ENCODE measurements at places on chromosomes 3 and 15. TPM values are rescaled to one million over a fixed set of nuclear protein-coding genes. Genes with fewer than 3 reads are reported as not detected.

DNA sequence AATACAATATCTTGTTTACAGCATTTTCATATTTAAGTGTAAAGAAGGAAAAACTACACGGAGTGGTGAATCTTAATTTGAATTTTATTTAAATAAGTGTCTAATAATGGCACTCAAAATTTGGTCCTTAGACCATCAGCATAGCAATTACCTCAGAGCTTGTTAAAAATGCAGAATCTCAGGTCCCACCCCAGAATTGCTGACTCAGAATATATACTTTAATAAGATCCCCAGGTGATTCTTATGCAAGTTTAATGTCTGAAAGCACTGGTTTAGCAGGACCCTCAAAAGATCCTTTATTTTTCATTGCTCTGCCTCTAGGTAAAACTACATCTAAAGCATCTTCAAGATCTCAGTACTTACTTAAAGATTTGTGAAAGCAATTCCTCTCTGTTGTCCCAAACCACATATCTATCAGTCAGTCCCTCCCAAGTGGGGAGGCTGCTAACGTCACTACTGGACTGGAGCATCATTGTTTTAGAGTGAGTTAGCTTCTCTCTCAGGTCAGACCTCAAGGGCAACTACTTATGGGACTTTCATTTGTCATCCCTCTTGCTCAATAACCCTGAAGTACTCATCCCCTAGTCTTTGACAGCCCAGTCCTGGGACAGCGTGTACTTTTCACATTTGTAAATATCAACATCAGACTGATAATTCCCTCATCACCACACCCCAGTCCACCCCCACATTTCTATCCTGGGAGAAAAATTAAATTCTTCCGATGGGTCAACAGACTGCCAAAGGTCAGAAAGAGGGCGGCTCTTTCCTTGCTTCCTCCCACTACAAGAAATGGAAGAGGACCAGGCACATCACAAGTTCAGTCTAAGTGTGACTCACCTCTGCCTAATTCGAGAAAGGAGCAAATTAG lies 76.7 kb downstream of the CBLB start:
- DNase-seq: peak; percentile 55

DNA sequence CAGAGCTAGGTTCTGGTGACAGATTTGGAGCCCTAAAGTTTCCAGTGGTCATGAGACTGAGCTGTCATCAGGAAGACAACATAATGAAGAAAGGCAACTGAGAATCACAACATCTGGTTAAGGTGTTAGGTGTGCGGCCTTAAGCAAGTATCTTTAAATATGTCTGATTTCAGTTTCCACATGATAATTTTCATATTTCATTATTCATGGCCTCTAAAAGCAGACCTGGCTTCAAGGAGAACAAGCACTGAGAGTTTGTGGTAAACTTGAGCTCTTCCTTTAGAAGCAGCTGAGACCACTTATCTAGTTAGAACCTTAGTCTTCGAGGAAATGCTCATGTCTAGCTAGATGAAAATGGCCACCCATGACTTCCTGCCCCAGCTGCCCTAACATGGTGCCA lies 25.7 kb upstream of the MYLK start:
- no peak for DNase-seq

GRCh38 chr15:94395640-94396039 lies 164.3 kb downstream of the MCTP2 start:
- no peak for DNase-seq

DNA sequence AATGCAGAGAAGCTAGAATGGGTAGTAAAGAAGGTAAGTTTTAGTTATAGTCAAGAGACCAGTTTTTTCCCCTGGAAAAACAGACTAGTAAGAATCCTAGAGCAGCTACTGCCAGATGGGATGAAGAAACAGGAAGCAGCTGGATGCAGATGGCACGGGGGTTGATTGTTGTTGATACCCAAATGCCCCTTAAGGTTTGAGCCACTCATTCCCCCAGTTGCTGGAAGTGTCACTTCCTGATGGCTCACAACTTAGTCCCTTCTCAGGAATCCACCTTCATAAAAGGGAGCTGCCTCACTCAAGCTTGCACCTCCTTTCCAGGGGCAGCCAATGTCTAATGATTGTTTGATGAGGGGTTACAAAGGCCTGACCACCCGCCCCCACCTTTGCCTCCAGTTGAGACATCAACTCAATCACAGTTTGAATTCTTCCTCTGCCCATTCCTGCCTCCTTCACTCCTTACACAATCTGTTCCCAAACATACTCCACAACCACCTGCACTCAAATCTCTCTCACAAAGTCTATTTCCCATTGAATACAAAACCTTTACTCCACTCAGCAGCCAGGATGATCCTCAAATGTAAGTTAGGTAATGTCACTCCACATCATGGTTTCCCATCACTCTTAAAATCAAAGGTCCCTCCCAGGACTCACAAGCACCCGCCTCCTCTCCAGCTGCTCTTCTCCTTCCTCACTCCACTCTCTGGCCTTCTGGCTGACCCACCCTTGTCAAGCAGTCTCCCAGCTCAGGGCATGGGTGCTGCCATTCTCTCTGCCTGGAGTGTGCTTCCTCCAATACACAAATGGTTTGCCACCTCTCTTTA lies 450.1 kb upstream of the THBS1 start:
- no peak for DNase-seq

- DNase-seq: peak; percentile 29
Observed at GRCh38 chr15:25177955-25178801, 223.4 kb downstream of the SNRPN start.

- no peak for DNase-seq
Observed at GRCh38 chr15:95208988-95209387, 977.6 kb downstream of the MCTP2 start.

DNA sequence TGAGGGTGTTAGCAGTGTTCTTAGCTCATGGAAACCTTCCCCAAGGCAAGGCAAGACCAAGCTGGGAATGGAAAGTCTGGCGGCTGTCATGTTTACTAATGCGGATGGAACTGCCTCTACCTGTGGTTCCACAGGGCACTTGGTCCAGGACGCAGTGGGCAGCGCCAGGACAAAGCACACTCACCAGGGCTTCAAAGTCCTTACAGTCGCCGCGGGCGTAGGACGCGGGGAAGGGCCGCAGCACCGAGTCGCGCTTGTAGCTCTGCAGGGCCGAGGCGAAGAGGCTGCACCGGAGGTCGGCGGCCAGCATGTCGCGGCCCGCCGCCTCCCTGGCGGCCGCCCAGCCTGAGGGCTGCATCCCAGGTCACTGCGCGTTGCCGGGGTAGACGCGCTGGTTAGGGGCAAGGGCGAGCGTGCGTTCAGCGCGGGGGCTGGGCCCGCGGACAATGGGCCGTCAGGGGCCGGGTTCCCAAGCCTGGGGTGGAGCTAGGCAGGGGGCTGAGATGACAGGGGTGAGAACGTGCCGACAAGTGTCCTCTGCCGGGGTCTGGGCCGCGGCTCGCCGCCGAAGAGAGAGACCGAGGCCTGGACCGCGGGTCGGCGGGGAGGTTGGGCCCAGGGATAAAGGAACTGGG lies 497 bp downstream of the PARP16 start:
- DNase-seq: no peak

DNA sequence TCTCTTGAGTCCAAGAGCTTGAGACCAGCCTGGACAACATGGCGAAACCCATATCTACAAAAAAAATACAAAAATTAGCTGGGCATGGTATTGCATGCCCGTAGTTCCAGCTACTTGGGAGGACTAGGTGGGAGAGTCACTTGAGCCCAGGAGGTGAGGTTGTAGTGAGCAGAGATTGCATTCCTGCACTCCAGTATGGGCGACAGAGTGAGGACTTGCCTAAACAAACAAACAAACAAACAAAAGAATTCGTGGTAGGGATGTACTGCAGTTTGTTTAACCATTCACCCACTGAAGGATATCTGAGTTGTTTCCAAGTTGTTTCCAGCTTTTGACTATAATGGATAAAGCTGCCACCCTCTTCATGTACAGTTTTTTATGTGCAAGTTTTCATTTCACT lies 7.5 kb upstream of the NMD3 start:
- DNase-seq: no peak

Gene CFAP92
- 2.1 TPM for total RNA-seq

Gene LRRC15
- total RNA-seq: 0.29 TPM

Gene FAM107A
- 102 TPM for total RNA-seq

Gene ITIH1
- total RNA-seq: not detected

All from ureter (tissue), 1 donor.